8988T (cell line): ENCODE measurements at places on chromosomes 7 and 10.

GRCh38 chr7:36796850-36797536 lies 72.7 kb upstream of the AOAH start:
- DNase-seq: no peak

- no peak for DNase-seq
Observed at GRCh38 chr7:21364801-21365271, 63.0 kb upstream of the SP4 start.

GRCh38 chr7:39686261-39686924 lies 63.0 kb downstream of the RALA start:
- no peak for DNase-seq

DNA sequence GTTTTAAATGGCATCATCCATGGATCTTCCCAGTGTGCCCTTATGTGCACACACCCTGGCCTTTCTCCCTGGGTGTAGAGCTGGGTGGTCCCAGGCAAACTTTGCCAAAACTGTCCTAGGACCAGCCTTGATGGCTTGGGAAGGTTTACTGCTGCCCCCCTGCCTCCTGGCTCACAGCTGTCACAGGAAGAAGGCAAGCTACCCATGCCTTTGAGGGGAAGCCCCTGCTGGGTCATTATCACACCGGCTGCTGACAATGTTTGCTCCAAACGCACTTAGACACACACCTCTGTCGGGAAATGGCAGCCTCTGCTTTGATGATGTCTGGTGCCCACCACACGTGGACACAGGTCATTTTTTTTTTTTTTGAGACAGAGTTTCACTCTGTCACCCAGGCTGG lies 25.2 kb upstream of the FIGNL1 start:
- no peak for DNase-seq

- no peak for DNase-seq
Observed at GRCh38 chr10:22623633-22624253, 90.6 kb downstream of the PIP4K2A start.

- DNase-seq: no peak
Observed at GRCh38 chr10:27099448-27099847, 846 bp downstream of the ANKRD26 start.

DNA sequence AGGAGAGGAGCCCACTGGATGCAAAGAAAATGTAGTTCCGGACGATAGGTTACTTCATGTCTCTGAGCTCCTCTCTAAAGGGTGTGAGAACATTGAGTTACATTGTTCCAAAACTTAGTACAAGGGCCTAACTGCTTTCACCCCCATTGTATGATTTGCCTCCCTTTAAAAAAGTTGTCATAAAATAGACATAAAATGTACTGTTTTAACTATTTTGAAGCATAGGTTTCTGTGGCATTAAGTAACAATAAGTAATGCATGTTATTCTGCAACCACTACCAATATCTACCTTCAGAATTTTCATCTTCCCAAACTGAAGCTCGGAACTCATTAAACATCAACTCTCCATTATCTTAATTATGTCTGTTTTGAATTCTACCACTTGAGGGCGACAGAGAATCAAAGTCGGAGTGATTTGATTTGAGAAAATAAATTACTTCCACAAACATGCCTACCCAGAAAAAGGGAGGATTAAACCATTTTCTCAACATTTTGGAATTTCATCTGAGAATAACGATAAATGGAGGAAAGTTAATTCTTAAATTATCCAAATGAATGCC lies 2.7 kb downstream of the IGFBP1 start:
- no peak for DNase-seq
